Omental fat pad (tissue), 4 donors: ENCODE measurements at places on chromosomes 7 and 10.

- DNase-seq, result no peak
These were observed 280.9 kb upstream of the AKR1E2 start for GRCh38 chr10:4545062-4545461.

GRCh38 chr7:13879143-13879542, 110.3 kb downstream of the ETV1 start:
- no peak for DNase-seq

DNA sequence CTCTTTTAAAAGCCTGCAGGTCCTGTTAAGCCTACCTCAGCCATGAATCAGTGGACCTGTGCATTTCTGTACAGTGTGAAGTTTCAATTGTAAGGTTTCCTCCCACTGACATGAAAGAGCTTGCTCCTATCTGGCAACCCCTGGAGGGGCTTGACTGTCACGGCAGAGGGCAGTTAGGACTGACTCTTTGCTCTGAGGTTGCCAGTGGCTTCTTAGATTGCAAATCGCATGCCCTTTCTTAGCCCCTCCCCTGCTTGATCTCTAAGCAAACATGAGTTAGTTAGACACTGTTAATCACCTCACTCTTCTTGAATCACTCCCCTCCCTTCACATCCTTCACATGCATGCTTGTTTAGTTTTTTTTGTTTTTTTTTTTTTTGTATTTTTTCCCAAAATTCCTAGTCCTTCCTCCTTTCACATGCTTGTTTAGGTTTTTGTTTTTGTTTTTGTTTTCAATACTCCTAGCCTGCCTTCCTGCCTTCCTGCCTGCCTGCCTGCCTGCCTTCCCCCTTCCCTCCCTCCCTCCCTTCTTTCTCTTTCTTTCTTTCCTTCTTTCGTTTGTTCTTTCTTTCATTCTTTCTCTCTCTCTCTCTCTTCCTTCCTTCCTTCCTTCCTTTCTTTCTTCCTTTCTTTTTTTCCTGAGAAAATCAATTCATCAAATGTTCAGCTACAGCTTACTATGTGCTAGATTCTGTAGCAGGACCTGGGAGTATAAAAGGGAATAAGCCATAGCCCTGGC, 6.0 kb upstream of the HIPK2 start:
- no peak for DNase-seq

GRCh38 chr7:32569388-32570289, 74.3 kb downstream of the AVL9 start:
- DNase-seq, result no peak

DNA sequence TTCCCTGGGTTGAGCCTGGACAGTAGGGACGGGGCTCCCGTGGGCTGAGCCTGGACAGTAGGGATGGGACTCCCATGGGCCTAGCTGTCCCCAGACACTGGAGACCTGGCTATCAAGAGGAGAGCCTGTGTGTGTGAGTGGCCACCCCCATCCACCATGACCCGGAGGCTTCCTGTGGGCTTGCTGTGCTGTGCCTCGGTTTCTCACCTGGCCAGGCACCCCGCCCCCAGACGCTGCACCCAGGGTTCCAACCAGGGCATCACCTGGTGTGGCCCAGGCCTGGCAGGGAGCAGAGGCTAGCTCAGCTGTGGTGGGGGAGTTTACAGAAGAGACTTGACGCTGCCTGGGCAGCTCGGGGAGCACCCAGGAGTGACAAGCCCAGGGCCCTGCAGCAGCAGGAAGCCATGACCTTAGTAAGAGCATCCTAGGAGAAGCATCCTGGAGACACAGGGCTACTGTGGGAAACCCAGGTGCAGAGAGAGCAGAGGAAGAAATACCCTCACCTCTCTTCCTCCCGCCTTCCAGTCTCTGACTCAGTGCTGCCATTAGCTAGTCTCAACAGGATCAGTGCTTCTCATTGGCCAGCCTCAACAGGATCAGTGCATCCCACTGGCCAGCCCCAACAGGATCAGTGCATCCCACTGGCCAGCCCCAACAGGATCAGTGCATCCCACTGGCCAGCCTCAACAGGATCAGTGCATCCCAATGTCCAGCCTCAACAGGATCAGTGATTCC, 61.0 kb downstream of the PDGFA start:
- no peak for DNase-seq

DNA sequence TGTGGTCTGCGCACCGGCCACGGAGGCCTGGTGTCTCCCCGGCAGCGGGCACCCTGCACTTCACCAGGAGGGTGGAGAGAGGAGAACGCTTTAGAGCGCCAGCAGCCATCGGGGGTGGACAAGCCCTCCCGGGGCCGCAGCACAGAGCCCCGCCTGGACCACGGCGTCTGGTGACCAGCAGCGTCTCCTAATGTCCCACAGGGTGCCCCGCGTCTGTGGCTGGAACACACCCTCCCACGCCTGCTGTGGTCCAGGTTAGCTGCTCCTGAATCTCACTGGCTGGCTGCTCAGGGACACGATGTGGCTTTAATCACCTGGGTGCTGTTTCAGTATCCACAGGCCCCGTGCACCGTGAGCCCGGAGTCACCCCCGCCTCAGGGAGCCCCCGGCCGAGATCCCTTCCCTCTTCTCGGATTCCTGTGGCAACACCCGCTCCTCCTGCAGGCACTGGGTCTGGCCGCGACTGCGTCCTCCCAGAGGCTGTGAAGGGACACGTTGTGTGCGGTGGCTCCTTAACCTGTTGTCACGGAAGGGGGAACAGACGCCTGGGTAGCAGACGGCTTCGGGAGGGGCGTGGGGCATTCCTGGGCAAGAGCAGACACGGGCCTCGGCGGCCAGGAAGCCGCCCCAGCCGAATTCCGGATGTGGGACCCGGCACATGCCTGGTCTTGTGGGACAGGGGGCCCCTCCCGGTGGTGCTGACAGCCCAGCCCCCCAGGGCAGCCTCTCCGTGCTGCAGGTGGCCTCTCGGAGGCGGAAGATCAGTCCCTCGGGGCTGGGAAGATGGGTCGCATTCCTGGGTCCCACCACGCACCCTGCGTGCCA, 78.9 kb downstream of the FOXL3 start:
- DNase-seq, result no peak

DNA sequence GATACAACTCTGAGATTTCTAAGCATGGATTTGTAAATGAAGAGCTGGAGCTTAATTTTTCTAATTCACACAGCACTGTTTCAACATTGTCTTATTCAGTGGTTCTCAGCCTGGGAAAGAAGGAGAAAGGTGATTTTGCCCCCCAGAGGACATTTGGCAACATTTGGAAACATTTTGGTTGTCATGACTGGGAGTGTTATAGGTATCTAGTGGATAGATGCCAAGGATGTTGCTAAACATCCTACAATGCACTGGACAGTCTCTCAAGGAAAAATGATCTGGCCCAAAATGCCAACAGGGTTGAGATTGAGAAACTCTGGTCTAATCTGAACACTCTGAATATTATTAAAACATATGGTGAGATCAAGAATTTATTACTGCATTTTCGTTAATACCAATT, 3.8 kb upstream of the CAV2 start:
- DNase-seq, result no peak
